K562 (cell line): ENCODE measurements at places on chromosomes 7 and 10.
A peak's percentile ranks its signal among the peaks of the same experiment; 100 is the strongest.

GRCh38 chr10:115975506-115975905 lies 297.5 kb downstream of the GFRA1 start:
- no peak overlapping the region for H3K27ac ChIP-seq
- no peaks in the 10 kb centered on the region for H3K4me1 ChIP-seq
- H3K27me3 ChIP-seq = no peaks in the 10 kb centered on the region
- H3K4me3 ChIP-seq = no peak overlapping the region
- H3K36me3 ChIP-seq = no peaks in the 10 kb centered on the region

DNA sequence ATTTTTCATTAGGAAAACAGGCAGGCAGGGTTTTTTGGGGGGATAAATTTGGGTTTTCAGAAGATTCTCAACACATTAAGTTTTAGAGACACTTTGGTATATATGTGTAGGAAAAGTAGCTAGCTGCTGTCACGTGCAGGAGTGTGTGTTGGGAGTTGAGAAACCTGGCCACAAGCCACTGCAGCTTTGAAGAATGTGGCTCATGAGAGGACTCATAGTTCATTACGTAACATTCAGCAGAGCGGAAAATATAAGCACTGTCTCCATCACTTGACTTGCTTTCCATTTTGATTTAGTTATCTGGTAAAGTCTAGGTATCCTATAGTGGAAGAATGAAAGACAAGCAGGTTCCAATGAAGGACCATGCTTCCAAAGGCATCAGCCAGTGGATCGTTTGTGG lies 31.2 kb downstream of the SMNDC1 start:
- H3K27ac ChIP-seq = no peak overlapping the region
- no peak overlapping the region for H3K4me3 ChIP-seq
- no peaks in the 10 kb centered on the region for H3K27me3 ChIP-seq
- no peak for DNase-seq
- no peaks in the 10 kb centered on the region; the same call in 2 of the 3 replicates for H3K36me3 ChIP-seq

DNA sequence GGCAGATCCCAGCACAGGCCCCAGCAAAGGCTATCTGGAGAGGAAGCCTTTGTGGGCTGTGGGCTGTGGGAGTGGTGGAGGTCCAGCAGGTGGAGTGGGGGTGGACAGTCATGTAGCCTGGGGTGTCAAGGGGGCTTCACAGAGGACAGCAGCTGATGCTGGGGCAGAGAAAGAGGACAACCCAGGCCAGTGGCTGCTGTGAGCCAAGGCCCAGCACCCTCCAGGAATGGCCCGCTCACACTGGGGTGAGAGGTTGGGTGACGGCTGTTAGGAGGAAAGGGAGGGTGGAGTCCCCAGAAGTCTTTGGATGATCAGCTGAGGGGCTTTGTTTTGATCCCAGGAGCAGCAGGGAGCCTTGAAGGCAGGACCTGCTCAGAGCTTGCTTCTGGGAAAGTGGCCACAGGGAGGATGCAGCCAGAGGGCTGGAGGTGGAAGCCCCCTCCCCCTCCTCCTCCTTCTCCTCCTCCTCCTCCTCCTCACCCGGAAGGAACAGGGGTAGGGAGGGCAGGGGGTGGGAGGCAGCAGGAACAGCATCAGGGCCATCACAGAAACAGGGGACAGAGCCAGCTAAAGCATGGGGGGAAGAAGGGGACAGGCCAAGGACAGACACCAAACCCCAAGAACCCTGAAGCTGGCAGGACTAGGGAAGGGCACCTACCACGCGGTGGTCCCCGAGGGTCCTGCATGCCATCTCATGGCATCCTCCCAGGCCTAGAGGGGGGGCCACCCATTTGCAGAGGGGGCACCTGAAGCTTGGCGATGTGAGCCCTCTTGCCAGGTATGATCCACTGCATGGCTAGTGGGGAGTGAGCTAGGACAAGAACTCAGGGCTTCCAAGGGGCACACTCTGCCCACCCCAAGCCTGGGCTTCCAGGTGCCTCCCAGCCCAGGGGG lies 144.9 kb downstream of the GRID1 start:
- H3K4me1 ChIP-seq = no peaks in the 10 kb centered on the region
- H3K36me3 ChIP-seq = no peaks in the 10 kb centered on the region
- no peak overlapping the region for H3K4me3 ChIP-seq
- DNase-seq = no peak
- H3K27ac ChIP-seq = no peak overlapping the region

- H3K27me3 ChIP-seq = no peaks in the 10 kb centered on the region
- no peak overlapping the region for H3K4me3 ChIP-seq
- peak overlapping the region; percentile 39; the same call in 1 of the 3 replicates for H3K27ac ChIP-seq
These were observed 5.7 kb downstream of the GLRX3 start for GRCh38 chr10:130141878-130142277.
